ENCODE measurements at places on chromosomes 6 and 20.

DNA sequence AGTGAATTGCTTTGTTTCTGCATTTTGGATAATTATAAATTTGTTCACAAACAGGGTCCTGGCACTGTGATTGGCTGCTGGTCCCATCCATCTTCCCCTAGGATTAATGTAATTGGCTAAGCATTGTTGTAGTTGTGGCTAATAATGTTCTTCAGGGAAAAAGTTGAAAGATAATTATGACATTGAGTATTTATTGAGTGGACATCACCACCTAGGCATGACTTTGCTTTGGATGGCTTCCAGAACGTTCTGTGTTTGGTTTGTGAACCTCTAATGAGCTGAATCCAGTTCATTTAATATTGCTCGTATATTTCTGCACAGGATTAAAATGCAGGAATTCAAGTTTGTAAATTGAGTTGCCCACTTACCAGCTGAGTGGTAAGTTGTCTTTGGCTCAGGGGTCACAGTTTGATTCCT is 55.1 kb downstream of the ARID1B start:
- peak; percentile 33 for DNase-seq

- no peak for DNase-seq
Observed at GRCh38 chr6:121920616-121921015, 478.8 kb upstream of the HSF2 start.

DNA sequence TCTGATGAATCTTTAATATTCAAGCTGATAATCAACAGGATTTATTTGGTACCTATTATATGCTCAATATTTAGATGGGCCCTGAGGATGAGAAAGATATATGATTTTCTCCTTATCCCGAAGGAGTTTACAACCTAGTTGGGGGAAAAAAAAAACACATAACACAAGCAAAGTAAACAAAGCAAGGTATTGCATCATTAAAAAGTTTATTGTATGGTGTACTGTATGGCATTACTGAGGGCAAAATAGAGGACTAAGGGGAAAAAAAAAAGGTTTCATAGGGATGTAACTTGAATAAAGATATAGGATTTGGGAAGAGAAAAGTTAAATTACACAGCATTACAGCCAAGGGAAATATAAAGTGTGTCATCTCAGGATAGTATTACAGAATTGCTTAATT is 574.7 kb downstream of the TBC1D32 start:
- no peak for DNase-seq

- no peak for DNase-seq
Observed at GRCh38 chr20:53800883-53801604, 207.4 kb upstream of the ZNF217 start.

DNA sequence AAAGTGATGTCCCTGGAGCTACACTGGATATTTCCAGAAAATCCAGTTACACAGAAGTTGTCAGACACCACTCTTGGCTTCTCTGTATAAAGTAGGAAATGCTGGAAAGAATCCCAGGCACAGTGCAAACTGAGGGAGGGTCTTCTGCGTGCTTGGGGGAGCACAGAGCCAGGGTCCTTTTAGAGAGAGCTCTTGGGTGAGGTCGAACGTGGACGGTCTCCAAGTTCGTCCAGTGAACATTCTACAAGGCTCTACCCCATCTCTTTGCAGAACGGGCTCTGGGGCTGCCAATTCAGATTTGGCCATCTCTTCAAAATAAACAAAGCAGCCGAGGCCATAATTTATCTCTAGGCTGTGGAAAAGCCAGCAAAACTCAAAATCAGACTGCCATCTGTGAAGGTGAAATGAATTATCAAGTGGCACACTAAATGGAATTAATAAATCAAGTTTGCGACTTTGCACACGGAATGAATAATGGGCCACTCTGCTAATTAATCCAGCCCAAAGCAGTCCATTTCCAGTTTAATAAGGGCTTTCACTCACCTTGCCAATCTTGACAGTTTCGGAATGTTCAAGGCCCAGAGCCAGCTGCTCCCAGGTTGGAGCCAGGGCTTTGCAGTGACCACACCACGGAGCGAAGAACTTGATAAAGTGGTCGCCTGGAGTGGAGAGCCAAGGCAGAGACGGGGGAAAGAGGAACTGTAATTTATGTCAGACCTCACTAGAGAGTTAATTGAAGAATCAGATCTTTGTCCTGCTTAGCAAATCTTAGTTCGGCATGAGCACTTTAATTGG is 19.3 kb downstream of the TXNDC5 start:
- DNase-seq = no peak

DNA sequence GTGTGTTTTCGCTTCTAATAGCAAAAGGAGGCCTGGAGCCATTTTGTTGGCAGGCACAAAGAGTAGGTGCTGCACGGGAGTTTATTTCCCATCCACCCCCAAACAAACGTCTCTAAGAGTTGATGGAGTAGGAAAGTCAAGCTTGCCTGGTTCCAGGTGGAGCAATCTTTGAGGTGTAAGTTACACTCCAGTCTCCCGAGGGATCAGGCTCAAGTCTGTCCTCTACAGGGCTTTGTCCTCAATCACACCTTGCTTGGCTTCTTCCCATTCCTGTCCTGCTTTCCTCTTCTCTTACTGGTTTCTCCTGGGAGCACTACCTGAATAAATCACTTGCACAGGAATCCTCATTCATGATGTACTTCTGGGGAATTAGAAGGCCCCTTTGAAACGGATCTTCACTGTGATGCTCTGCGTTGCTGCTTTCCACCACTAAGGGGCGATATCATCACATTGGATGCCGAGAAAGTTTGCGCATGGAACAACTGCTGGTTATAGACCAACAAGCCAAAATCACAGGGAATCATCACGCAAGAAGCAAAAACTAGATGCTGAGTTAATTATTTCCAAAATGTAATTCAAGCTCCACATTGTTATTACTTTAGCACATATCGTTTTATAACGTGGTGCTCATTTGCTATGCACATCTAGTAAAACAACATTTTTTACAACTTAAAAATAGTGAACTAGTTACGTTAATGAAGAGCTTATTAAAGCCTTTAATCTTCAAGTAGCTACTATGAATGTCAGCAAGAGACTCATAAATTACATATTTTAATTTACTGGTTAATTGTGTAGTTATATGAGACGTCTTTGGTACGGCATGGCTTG is 156.8 kb downstream of the DNAH8 start:
- DNase-seq = peak; percentile 72

GRCh38 chr20:16219182-16219581 is 354.1 kb downstream of the KIF16B start:
- DNase-seq = no peak

DNA sequence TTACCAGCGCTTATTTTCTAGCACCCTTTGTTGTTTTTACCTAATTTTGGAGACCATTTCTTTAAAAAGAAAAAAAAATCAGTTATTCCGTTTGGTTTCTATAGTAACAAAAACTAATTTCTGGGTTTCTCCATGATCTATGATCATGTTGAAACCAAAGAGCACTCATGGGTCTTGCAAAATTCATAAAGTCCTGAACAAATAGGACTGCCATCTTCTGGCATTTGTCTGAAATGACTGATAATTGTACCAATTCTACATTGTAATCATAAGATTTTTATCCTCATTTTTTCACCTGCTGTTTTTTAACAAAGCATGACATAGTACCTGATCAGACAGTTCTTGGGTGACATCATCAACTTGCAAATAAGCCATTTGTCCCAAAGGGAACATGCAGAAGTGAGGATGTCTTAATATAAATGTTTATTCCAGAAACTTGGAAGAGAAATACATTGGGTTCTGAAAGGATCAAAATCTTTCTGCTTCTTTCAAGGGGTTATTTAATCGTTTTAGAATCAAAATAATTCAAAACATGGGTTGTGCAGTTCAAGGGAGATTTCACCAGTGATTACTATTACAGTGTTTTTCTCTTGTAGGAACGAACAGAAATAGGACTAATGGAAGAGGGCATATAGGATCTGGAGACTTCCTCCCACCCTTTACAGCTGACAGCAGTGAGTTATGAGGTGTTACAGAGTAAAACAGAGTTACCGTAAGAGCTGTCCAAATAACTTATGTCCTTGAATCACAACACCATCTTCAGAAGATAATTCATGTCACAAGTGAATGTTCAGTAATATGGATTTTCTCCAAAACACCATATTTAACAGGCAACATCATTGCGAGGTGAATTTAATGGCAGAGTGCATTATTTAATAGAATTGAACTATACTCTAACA is 87.1 kb upstream of the GJE1 start:
- no peak for DNase-seq
